Left cardiac atrium (tissue), 4 donors: ENCODE measurements at places on chromosomes 7 and 10. TPM values are rescaled to one million over a fixed set of nuclear protein-coding genes. Genes with fewer than 3 reads are reported as not detected.

The GRID2IP gene
- 0.08 TPM for total RNA-seq

The PTF1A gene
- total RNA-seq: not detected

The NKX1-2 gene
- not detected for total RNA-seq

The JAZF1 gene
- 20.0 TPM for total RNA-seq

The ABCB8 gene
- 20.1 TPM for total RNA-seq

The SPAM1 gene
- not detected for total RNA-seq

The FXYD4 gene
- not detected for total RNA-seq

The TLX1 gene
- total RNA-seq: 0.21 TPM

The OR2A1 gene
- not detected for total RNA-seq

The GAD2 gene
- total RNA-seq: not detected

The SPDYE11 gene
- not detected for total RNA-seq

The GLI3 gene
- total RNA-seq: 8.1 TPM

The WDR86 gene
- total RNA-seq: 0.71 TPM

The CFAP69 gene
- total RNA-seq: 3.4 TPM

The MRPL43 gene
- 52.0 TPM for total RNA-seq

The EPHA1 gene
- total RNA-seq: 0.71 TPM

The MBL2 gene
- total RNA-seq: not detected

The FOXP2 gene
- total RNA-seq: 5.5 TPM

The EGR2 gene
- total RNA-seq: 2.3 TPM

The PRKG1 gene
- 31.5 TPM for total RNA-seq

The TAS2R4 gene
- 0.26 TPM for total RNA-seq

The FAM25G gene
- not detected for total RNA-seq

The PON3 gene
- total RNA-seq: 1.6 TPM

The DEPP1 gene
- 36.7 TPM for total RNA-seq

The RBP3 gene
- total RNA-seq: not detected

The MUC3A gene
- total RNA-seq: 0.76 TPM

The VSTM2A gene
- total RNA-seq: not detected
